ENCODE measurements at places on chromosomes 7 and 10.

DNA sequence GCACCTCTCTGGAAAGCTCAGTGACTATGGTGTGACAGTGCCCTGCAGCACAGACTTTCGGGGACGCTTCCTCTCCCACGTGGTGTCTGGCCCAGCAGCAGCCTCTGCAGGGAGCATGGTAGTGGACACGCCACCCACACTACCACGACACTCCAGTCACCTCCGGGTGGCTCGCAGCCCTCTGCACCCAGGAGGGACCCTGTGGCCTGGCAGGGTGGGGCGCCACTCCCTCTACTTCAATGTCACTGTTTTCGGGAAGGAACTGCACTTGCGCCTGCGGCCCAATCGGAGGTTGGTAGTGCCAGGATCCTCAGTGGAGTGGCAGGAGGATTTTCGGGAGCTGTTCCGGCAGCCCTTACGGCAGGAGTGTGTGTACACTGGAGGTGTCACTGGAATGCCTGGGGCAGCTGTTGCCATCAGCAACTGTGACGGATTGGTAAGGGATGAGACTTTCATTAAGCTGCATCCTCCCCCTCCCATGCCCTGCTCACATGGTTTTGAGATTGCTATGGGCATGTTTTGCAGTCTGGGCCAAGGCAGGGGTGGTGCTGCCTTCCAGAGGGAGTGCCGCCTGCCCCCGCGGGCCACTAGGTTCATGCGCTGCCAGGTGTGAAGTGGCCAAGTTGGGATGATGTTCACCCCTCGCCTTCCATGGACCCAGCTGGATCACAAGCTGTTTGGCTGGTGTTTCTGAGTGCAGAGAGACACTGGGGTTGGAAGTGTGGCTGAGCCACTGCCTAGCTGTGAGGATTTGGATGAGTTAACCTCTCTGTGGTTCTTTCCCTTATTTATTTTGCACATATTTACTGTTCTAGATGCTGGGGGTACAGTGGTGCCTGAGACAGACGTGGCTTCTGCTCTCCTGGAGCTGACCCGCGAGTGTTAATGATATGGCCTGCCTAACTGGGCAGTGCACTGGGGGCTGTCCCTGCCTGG lies 2.5 kb downstream of the ADAMTS14 start:
- no peak for DNase-seq

DNA sequence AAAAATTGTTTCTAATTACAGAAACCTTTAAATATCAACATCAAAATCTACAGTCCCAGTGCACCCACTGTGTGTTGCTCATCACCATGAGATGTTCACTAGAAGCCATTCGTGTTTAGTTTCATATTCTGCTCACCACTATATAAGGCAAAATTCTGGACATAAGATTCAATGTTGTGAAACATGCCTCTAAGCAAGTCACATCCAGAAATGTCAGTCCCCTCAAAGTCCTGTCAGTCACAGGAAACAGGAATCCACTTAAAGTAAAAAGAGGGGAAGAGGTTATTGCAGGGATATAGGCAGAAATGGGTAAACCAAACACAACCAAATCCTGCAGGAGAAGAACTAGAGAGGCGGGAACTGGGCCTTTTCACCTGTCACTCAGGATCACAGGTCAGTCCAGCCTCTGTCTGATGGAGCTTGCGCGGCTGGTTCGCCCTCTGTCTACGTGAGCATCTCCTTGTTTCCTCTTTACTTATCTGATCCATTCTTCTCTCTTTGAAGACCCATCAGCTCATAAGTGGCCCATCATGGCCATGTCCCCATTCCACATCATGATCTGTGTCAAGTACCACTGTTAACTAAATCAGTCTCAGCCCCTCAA lies 58.4 kb downstream of the MYPN start:
- no peak for DNase-seq

DNA sequence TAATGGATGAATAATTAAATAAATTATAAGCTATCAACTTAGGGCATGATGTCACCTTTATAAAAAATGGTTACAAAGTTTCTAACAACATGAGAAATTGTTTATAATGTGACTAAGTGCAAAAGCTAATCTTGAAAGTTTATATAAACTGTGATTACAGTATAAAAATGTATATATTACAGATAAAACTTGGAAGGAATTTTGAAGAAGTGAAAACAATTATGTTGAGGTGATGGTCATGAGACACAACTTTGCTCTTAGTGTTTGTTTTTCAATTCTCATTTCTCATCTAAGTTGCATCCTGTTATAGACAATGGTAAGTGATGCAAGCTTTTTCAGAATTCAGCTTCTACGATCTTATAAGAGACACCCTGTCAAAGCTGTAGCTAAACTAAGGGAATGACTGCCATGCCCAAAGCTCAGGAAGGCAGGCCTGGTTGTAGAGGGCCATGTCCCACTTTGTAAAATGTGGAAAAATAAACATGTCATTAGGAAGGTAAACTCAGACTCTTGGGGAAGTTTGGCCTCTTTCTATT lies 23.9 kb downstream of the MACC1 start:
- DNase-seq = no peak

- no peak for DNase-seq
Measured at GRCh38 chr7:24597014-24597413, 23.8 kb downstream of the PALS2 start.

- DNase-seq = no peak
Measured at GRCh38 chr10:15796098-15796759, 64.1 kb downstream of the MINDY3 start.

DNA sequence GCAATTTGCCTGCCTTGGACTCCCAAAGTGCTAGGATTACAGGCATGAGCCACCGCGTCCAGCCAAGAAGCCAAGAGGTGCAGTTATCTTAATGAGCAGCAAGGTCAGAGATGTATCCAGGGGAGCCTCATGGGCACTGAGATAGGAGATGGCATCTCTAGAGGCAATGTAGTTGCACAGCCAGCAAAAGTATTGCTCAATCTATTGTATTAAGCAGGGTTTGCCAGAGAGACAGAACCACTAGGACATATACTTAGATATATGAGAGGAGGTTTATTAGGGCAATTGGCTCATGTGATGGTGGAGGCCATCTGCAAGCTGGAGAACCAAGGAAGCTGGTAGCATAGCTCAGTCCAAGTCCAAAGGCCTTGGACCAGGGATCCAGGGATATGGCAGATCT lies 16.3 kb upstream of the VPS26A start:
- no peak for DNase-seq

- DNase-seq = no peak
Measured at GRCh38 chr10:130728531-130729215, 582.8 kb downstream of the TCERG1L start.

- DNase-seq = no peak
Measured at GRCh38 chr10:6009961-6010360, 32.6 kb upstream of the IL15RA start.

DNA sequence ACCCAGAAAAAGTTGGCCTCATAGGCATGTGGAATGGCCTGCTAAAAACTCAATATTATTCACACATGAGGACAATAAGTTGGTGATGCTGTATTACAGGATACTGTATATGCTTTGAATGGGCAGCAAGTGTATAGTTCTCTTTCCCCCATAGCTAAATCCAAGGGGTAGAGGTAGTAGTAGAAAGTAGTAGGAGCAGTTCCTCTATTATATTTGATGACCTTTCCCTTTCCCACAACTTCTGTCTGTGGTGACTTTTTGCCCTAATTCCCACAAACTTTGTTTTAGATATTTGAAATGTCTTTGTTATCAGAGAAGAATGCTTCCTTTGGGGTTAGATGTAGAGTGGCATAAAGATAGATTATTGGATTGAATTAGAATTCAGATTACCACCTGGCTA lies 154.0 kb upstream of the STEAP4 start:
- no peak for DNase-seq

DNA sequence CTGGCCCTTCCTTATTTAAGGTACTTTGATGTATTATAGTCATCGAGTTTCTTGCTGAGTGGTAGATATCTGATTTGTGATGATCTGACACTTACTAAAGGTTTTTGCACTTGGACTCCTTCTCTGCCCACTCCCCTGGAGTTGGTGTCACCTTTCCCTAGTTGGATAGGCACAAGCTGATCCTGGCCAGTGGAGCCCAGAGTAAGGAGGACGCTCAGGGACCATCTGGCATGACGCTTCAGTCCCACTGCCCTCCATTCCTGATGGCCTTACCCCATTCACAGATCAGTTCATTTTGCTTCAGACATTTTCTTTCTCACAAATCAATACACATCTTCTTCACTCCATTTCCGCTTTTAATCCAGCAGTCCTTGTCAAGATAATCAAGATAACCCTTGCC lies 20.1 kb downstream of the ASB15 start:
- no peak for DNase-seq

- DNase-seq = no peak
Measured at GRCh38 chr7:132437730-132438129, 138.5 kb downstream of the PLXNA4 start.

DNA sequence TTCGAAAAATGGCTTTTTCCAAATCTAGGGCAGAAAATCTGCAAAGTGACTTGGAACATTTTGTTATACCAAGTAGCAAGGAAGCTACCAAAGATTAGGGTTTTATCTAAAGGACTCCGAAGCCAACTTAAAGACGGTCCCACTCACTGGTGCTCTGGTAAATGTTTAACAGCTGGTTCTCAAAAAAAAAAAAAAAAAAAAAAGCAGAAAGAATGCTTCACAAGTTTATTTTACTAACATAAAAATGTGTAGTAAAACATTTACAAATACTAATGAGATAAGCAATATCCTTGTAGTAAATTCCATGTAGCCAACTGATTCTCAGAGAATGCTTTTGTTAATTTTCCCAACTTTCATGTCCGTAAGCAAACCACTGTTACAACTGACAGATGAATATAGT lies 38.4 kb downstream of the TAF3 start:
- DNase-seq = no peak

GRCh38 chr7:156753630-156754029 lies 113.1 kb downstream of the RNF32 start:
- no peak for DNase-seq

GRCh38 chr10:83536426-83536825 lies 602.9 kb upstream of the GHITM start:
- no peak for DNase-seq

GRCh38 chr7:5425507-5426225 lies 2.0 kb upstream of the TNRC18 start:
- no peak for DNase-seq

DNA sequence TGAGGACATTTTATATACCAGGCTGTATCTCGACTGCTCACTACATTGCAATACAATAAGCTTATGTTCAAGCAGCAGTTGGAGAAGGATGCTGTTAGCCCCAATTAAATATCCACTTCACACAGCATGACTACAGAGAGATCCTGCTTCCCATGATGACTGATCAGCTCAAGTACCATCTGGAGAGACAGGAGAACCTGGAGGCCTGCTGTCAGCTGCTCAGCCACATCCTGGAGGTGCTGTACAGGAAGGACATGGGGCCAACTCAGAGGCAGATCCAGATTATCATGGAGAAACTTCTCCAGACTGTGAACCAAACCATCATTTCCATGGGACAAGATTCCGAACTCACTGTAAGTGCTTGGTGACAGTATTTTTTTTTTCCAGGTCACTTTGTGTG lies 22.5 kb downstream of the RNF133 start:
- DNase-seq = no peak

GRCh38 chr7:12809476-12809875 lies 122.0 kb downstream of the ARL4A start:
- DNase-seq = no peak

DNA sequence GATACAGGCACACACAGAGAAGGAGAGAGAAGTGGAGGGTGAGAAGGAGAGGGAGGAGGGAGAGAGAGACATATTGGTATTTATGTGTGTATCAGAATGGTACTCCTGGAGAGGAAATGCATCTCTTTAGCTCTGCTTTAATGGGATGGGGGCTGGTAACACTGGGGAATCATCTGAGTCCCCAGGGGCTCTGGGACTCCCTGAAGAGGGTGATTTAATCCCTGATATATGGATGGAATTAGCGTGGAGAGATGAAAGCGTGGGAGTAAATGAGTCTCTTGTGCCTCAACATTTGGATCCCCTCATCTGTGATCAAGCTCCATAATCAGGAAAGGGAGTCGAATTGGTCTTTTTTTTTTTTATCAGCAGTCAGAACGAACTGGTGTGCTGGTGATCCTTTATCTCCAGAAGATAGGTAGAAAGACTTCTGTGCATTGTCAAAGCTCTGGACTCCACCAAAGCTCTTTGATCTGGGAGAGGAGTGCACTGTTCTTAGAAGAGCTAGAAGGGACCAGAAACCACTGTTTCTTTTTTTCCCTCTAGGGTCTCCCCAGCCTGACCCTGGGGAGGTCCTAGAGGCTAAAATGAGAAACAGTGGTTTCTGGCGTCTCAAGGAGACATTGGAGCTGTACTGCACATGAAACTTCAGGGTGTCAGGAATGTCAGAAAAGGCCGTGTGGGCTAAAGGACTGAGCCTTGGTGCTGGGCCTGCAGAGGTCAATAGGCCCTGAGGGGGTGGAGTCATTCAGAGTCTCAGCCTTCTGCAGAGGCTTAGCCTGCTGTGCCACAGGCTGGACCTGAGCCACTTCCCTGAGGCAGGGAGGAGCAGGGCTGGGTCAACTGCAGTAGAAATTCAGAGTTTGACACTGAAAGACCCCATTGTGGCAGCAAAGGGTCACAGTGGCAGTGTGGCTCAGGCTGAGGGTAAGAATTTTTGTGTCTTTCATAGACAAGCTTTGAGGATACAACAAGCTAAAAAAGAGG lies 234.4 kb upstream of the SLC26A5 start:
- no peak for DNase-seq

GRCh38 chr10:6388261-6388893 lies 185.6 kb downstream of the PFKFB3 start:
- DNase-seq = no peak

DNA sequence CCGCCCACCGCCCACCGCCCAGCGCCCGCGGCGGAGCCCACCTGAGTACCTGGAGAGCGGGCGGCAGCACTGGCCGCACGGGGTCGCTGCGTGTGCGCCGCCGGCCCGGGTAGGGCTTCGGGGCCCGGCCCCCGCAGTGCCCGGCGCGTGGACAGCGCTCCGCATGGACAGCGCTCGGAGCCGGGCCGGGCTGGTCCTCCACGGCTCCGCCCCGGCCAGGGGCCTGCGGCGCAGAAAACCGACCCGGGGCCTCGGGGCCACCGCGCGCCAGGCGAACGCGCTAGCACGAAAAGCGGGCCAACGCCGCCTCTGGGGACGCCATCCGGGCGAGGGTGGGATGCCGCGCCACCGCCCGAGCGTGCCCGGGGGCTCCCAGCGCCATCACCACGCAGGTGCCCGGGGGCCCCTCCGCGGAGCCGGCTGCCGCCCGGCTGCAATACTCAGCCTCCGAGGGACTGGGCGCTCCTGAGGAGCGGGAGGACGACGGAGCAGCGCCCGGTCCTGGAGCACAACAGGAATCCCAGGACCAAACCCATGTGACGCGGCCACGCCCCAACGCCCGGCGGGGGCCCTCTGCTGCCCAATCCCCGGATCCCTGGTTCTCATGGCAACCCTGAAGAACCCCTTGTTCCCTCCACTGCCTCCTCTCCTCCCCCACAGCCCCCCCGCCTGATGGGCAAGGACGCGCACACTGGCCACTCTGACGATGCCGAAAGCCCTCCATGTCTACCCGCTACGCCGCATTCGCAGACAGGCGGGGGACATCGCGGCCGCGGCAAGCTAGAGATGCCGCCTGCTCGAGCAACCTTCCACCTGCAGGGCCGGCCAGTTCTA lies at the start of gene GRB10:
Gene GRB10 (minus strand): TSS at position 522 of the 834 bp plus-strand sequence. CDS start 50,574 bp downstream, outside the sequence.
- peak; percentile 83 for DNase-seq

GRCh38 chr7:100169147-100169850 lies 882 bp upstream of the GAL3ST4 start:
- DNase-seq = no peak

Measured in H1 (cell line).